CD4-positive, alpha-beta T cell treated with Interleukin-21 for 1 hour (primary cell): ENCODE measurements at places on chromosomes 7 and 10.

- DNase-seq: no peak
Measured at GRCh38 chr10:83915801-83916200, 223.5 kb upstream of the GHITM start.

DNA sequence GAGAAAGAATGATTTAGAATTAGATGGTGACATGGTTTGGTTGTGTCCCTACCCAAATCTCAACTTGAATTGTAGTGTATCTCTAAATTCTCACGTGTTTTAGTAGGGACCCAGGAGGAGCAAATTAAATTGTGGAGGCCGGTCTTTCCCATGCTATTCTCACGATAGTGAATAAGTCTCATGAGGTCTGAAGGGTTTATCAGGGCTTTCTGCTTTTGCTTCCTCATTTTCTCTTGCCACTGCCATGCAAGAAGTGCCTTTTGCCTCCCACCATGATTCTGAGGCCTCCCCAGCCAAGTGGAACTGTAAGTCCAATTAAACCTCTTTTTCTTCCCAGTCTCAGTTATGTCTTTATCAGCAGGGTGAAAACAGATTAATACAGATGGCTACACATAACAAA is 167.4 kb upstream of the SVIL start:
- no peak for DNase-seq

DNA sequence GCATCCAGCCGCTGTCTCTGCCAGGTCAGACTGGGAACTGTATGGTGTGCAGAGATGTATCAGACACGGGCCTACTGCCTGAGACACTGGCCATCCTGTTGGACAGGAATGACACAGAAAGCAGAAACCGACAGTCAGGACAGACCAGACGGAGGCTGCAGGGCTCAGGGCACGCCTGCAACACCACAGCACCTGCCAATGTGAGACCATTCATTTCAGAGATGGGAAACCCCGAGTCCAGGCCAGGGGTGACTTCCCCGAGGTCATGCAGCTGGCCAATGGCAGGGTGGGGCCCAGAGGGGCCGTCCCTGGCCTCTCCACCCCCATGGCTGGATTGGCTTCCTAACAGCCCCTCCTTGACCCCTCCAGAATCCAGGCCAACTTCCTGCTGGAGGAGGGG is 34.7 kb downstream of the GRID1 start:
- DNase-seq: no peak

DNA sequence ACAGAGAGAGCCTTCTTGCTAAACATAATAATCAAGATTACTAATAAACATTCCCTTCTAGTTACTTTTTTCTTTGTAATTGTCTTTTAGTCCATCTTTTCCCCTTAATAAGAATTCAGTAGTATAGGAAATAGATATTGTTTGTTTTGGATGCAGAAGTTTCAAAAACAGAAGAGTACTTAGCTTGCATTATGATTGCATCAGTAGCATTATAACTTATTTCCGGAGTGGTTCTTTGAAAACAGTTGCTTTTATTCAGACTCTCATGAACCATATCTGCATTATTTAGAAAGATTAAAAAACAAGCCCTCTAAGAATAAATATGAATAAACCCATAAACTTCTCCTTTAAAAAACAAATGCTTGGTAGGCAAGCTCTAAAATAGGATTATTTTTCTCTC is 34.0 kb upstream of the DKK1 start:
- no peak for DNase-seq

GRCh38 chr7:142434666-142435167 is 176.9 kb upstream of the PRSS58 start:
- no peak for DNase-seq
